ENCODE measurements at places on chromosomes 2 and 18.

DNA sequence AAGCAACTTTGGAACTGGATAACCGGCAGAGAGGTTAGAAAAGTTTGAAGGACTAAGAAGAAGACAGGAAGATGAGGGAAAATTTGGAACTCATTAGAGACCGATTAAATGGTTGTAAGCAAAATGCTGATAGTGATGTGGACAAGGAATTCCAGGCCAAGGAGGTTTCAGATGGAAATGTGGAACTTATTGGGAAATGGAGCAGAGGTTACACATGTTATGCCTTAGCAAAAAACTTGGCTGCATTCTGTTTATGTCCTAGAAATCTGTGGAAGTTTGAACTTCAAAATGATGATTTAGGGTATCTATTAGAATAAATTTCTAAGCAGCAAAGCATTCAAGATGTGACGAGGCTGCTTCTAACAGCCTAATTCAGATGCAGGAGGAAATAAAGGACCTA is 675.1 kb upstream of the SYT4 start:
- no peak for DNase-seq

GRCh38 chr2:166282154-166282553 is 93.6 kb downstream of the SCN9A start:
- no peak for DNase-seq

DNA sequence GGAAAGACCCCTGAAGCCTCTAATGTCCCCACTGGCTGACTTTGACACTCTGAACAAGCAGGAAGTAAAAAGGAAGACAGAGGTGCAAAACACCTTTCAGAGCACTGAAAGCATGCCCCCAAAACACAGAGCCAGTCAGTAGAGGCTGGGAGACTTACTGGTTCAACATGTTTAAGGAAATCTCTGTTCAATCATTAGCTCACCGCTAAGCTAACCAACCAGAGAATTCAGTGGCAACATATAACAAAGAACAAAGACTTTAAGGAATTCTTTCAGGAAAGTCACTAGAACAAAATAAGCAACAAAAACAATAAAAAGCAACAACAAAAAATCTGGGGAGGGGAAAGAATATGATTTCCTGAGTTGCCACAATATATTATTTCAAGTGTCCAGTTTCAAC is 24.1 kb upstream of the RNU4ATAC start:
- no peak for DNase-seq

- DNase-seq: no peak
These were observed 58.8 kb downstream of the AGAP1 start for GRCh38 chr2:235552671-235553070.

DNA sequence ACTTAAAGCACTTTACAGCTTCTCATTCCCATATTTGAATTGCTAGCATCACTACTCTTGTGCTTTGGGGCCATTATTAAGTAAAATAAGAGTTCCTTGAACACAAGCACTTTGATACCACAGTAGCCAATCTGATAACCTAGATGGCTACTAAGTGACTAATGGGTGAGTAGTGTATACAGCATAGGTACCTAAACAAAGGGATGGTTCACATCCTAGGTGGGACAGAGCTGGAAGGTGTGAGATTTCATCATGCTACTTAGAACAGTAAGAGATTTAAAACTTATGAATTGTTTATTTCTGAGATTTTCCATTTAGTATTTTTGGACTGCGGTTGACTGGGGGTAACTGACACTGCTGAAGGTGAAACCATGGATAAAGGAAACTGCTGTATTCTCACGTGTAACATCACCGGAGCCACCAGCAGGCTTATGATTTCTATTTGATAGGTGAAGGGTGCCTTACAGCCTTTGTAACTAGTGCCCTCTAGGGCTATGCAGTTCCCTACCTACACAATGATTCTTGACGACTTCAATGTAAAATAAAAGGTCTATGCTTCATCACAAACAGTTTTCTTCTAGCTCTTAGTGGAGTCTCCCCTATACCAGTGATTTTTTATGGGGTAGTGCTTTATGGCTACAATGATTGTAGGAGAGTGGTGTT is 22.1 kb upstream of the CRIM1 start:
- DNase-seq: no peak

DNA sequence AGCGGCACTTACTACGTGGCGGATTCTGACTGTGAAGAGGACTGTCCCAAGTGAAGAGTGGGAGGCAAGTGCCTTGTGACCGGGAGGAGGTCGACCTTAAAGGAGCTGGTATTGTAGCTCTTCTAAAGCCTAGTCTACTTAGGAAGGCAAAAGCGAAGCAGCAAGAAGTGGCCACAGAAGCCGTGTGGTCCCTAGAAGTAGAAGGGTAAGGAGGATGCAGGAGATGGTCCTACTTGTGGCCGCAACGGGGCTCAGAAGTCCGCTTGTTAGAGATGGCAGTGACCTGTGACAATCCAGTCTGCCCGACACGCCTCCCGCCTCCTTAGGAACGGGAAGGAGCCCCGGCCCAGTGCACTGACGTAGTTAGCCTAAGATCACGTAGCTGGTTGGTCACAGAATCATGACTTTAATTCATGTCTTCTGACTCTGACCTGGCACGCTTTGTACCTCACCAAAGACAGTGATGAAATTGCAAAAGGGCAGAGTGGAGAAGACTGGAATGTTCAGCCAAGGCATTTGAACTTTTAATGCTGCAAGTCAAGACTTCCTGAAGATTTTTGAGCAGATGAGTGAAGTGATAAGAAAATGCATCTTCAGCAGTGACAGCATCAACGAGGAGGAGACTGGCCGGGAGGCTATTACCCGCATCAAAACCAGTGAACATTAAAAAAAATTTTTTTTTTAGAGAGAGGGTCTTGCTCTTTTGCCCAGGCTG is 749 bp upstream of the EIF2AK3 start:
- DNase-seq: peak; percentile 79

DNA sequence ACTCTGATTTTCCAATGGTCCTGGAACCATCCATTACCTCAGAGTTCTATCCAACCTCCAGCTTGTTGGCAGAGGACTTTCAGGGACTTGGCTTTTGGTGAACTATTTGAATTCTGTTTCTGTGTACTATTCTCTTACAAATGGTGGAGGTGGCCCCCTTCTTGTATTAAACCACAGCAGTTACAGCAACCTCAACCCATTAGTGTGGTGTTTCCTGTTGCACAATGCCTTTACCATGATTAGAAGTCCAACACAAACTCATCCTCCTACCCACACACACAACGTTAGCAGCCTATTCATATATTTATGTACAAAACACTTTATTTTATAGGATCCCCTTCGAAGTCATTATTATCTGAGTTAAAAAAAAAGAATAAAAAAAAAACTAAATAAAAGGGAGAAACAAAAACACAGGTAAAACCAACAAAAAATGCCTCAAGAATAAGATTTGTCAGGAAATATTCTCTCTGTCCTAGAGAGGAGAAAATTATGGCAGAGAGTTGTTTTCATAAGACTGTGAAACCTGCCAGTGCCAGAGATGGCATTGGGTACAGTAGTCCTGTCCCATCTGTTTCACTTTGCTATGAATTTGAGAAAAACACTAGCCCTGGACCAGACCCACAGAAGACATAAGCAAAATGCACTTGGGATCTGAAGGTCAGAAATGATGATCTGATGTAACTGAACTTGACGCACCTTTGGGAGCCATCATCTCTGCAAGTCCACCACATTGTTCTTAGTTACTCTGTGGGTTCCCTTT is 1896.0 kb upstream of the PIK3C3 start:
- DNase-seq: no peak

DNA sequence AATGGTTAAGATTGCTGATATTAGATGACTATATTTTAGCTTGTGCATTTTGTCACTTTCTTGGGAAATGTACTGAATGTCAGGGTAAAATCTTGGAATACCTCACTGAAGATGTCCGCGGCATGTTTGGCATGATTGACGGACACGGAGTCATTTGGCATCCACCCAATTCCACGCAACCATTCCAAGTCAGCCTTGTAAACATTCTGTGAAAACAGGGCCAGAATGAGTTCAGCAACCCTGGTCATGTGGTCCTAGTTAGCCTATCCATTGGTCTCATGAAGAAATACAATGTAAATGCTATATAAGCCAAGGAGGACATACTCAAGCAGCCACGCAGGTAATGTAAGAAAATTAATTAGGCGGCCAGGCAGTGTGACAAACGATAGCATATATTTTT is 159.5 kb downstream of the RIF1 start:
- no peak for DNase-seq

- DNase-seq: no peak
These were observed 51.9 kb downstream of the EFEMP1 start for GRCh38 chr2:55871637-55872036.

DNA sequence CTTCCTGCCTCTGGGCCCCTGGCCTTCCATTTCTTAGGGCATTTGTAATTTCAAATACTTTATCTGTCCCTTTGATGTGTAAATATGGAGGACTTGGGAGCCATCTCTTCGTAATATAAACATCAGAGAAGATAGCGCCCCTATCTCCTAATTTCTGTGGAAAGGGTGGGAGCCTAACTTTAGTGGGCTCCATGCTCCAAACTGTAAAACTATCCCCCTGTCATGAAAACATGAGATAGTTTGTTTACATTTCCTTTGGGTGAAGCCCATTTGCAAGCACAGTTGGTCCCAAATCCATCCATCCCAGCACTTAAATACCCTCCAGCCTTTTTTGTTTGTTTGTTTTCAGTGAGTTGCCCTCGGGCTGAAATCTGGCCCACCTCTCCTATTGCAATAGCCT is 782.6 kb upstream of the FSHR start:
- DNase-seq: no peak

DNA sequence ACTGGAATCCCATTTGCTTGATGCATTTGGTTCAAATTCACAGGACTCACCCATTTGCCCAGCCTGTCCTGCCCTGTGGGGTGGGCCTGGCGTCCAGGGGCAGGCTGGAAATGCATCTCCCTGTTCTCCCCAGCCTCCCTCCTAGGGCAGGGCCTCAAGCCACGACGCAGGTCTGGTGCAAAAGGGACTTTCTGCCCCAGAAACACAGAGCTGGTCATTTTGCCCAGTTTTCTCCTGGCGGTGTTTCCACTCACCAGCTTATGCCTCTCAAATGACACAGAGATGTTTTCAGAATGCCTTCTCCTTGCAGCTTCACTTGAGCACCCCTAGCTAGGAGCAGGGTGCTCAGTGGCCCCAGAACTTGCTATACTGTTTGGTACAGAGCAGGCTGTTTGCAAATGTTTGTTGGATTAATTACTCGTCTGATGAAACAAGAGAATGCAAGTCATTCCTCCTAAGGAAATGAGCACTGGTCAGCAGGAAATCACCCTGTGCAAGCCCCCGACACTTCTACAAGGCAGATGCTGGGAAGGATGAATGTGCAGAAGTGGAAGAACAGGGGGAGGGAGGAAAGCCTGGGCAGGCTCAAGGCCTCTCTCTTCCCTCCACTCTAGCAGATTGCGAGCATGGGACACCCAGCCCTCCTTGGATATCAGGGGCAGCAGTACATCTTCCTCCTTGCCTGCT is 164.3 kb upstream of the APCDD1 start:
- no peak for DNase-seq

DNA sequence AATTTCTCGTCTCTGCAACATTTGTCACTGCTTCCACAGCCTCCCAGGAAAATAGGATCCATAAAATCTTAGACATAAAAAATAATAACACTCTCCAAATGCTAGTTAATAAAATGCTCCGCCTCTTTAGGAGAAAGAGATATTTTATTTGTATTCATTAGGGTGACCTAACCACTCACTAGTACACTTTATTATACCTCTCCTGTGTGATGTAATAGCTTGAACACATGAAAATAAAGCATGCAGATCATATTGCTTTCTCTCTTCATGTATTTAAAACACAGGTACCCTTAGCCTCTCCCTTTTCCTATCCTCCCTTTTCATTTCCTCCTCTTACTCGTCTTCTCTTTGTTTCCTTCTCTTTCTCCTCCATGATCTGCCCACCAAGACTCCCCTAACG is 694.2 kb downstream of the EPHA4 start:
- DNase-seq: no peak

GRCh38 chr2:80592106-80592505 is 287.6 kb upstream of the LRRTM1 start:
- DNase-seq: no peak

DNA sequence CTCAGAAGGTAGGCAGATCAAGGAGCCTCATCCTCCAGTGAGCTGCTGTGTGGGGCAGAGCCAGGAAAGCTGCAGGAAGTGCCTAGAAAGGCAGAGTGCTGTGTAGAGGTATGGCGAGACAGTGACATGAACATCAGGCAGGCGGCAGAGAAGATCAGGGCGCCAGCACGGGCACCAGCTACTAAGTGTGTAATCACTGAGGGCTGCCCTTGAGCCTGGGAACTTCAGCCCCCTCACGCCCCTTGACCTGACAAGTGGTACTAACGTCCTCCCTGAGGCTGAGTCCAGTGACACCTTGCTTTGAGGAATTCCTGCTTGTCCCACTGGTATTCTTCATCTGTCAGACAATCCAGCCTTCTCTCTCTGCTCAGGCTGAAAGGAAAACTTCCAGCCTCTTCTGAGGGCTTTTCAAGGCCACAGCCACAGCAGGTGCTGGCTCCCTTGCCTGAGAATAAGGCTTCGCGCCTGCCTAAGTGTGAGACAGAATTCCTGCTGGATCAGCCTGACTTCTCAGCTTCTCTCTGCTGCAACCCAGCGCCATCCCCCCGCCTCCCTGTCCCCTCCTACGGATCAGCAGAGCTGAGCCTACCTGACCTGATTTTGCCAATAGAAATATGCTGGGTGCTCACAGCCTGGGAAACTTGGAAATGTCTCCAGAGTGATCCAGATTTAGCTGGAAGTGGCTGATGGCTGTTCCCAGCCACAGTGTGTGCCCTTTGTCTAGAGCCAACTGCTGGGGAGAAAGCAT is 148.0 kb downstream of the SMAD7 start:
- no peak for DNase-seq

- no peak for DNase-seq
These were observed 226.2 kb downstream of the TNS1 start for GRCh38 chr2:217776631-217777030.

GRCh38 chr2:9345997-9346396 is 77.3 kb downstream of the ITGB1BP1 start:
- no peak for DNase-seq

- DNase-seq: no peak
These were observed 132.1 kb downstream of the MSH2 start for GRCh38 chr2:47535073-47535472.

GRCh38 chr18:49616618-49617328 is 54.9 kb downstream of the LIPG start:
- DNase-seq: no peak

DNA sequence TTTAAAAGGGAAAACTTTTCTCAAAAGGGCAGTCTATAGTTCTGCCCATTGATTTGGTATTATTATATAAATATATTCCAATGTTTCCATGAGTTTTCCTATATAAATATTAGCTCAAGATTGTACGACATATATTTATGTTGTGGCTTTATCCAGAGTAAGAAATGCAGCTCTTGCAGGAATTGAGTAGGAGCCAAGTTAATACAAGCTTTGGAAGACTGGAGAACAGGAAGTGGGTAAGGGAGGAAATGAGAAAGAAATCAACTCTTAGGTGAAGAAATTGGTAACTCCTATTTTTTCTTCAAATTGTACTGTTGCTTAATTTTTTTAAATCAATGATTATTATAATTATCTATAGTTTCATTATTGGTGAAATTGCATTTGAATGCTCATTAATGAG is 105.4 kb upstream of the FAM117B start:
- no peak for DNase-seq

- DNase-seq: no peak
These were observed 178.9 kb downstream of the METTL4 start for GRCh38 chr18:2392446-2392845.

GRCh38 chr18:78073275-78073674 is 823.6 kb downstream of the GALR1 start:
- DNase-seq: no peak

- DNase-seq: no peak
These were observed 15.9 kb upstream of the CHAC2 start for GRCh38 chr2:53751728-53752127.

Measured in T-helper 22 cell (primary cell).